ENCODE measurements at places on chromosomes 5 and 9. TPM values are rescaled to one million over a fixed set of nuclear protein-coding genes. Genes with fewer than 3 reads are reported as not detected.

DNA sequence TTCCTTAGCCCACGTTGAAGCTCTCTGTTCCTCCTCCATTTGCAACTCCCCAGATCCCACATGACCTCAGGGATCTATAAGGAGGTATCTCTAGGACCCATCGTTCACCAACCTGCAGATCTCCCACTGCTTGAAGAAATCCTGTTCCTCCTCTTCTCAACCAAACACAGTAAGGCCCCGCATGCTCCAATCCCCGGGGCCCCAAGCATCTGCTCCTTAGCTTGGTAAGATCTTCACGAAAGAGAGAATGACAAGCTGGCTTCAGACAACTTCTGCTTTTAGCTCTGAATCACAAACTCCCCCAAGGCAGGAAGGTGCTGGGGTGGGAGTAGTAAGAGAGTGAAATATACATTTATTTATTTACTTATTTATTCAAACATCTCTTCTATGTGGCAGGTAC is 33.0 kb upstream of the ARHGAP26 start:
- no peak for ATAC-seq

GRCh38 chr5:60395712-60396329 is 304.1 kb downstream of the DEPDC1B start:
- no peak for ATAC-seq

DNA sequence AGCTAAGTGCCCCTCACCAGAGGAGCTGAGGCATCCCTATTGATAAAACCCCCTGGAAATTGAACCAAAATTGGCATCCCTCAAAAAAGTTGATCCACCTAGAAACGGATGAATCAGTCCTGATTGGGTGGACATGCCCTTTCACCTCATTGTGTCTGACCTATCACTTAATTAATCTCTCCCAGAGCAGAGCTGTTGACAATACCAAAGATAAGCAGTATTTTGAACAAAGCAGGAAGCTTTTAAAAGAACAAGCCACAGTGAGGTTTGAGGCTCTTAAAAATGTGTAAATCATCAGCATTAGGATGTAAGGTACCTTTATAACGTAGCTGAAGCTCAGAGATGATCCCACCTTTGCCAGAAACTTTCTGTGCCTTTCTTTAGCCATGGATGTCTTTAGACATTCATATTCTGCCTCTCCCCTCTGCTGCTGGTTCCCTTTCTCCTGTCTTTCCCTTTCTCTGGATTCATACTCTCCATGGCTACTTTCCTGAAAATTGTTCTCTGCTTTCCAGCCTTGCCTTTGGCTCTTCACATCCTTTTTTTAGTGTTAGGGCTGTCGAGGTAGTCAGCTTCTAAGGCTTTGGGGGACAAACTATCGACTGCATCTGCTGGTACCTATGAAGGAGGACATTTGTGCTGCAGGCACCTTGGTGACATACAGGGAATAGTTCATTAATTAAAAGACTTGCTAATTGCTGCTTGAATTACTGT is 7.8 kb upstream of the LHX2 start:
- no peak for ATAC-seq

DNA sequence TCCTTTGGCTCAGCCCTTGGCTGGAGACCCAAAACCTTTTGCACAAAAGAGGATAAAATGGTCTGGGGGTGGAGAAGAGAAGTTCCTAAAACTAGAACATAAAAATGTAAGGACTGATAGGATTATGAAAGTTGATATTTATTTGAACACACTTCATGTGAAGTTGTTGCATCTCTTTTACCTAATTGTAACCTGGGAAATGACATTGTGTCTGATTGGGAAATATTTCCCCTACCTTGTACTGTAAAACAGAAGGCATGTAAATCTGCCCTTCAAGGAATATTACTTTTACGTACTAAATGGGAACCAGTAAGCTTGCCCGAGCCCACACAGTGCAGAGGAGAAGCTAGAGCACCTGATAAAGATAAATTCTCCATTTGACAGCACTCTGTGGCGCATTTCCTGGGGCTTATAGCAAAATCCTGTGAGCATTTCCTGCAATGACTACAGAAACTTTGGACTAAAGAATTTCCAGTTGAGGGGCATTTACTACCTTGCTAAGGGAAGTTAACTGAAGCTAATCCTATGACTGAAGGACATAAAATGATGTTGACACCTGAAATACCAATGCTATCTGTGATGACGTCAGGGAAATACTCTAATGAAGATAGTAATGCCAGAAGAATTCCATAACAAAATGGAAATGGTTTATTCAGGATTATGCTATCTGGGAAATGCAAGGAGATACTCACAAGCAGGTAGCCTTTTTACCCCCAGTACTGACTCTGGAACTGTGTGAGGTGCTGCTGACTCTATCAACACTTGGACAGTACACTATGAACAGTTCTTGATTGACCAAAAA is 78.3 kb upstream of the LIFR start:
- no peak for ATAC-seq

- ATAC-seq = no peak
These were observed 155.0 kb downstream of the TMEM167A start for GRCh38 chr5:82922086-82922734.

- ATAC-seq = no peak
These were observed 723.7 kb downstream of the PRELID2 start for GRCh38 chr5:145111420-145111819.

CCDC112 gene
- total RNA-seq = 14.0 TPM

Data from gastroesophageal sphincter (tissue), 4 donors.